ENCODE measurements at places on chromosomes 1 and 21.

GRCh38 chr1:1274299-1274930 is 761 bp upstream of the UBE2J2 start:
- DNase-seq = no peak

- no peak for DNase-seq
Measured at GRCh38 chr21:45366931-45367401, 38.0 kb upstream of the COL18A1 start.

- DNase-seq = no peak
Measured at GRCh38 chr1:40886318-40887011, 24.3 kb upstream of the CITED4 start.

DNA sequence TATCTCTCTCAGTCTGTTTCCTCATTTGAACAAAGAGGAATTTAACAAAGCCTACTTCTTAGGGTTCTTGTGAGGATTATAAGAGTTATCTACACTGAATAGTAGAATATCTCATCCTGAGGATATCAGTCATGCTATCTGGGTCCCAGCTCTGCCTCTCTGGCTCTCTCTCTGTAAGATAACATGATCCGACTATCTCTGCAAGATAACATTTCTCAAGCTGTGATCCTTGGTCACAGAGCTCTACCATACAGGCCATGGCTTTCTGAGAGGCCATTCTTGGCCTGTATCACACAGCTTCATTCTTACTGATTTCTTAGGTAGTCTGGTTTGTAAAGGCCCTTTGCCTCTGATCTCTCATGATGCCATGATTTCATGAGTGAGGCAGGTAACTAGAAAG is 71.0 kb upstream of the TRABD2B start:
- no peak for DNase-seq

- DNase-seq = no peak
Measured at GRCh38 chr1:209710093-209710492, 5.4 kb downstream of the HSD11B1 start.

DNA sequence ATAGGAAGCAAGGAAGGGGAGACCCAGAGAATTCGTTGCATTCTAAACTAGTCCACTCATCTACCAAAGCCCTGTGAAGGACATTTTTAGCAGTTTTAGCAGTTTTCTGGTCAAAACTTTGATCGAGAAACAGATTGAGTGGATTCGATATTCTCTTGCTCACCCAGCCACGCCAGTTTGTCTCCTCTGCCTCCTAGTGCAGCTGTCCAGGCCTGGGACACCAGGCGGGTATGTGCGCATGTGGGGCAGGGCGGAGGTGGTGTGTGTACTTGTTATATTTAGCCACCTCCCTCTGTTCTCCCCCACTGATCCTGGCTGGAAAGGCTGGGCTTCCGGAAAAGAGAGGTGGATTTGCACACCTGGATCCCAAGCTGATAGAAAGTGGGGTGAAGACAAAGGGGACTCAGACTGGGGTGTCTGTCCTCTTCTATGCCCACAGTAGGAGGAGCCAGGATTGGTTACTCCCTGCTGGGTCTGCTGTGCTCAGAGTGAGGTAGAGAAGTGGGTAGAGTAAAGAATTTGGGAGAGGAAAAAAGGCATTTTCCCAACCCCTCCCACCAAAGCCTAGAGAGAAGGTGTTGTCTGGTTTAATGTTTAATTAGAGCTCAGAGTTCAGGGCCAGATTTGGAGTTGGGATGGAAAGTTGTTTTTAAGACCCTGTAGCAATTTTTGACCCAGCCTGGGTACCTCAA is 3.8 kb downstream of the LMNA start:
- DNase-seq = no peak

DNA sequence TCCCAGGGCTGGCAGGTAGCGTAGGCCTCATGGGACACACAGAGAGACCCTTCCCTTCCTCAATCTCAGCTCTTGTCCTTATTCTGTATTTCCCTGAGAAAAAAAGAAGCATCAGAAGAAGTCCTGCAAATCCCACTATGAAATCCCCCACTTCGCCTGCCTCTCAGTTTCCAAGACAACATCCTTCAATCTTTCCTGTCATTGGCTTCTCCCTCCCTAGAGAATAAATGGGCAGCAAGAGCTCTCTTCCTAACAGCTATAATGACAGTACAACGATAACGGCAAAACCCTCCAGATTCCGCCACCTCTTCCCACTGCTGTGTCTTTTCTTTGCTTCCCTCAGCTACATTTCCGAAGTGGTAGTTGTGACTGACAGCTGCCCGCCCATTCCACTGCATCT is 41.6 kb upstream of the NTPCR start:
- no peak for DNase-seq

GRCh38 chr1:155277070-155277901 is at the start of gene HCN3:
Gene HCN3 (plus strand): TSS chr1:155277463. CDS start chr1:155277591, 128 bp downstream.
- peak; percentile 97 for DNase-seq

DNA sequence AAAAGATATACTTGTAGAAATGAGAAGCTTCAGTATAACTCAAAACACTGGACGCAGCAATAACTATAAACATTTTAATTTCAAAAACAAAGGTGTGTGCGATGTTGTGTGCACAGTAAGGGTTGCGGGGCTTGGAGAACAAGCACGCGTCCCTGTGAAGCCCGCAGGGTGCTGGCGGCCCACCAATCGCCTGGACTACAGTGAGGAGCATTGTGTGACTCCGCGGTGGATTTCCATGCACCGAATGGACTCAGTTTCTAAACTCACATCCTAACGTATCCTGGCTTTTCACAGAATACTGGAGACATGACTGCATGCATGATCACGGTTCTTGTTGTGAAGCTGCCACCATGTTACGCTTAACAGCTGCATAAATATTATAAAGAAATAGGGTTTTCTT is 33.0 kb downstream of the NTPCR start:
- DNase-seq = no peak

DNA sequence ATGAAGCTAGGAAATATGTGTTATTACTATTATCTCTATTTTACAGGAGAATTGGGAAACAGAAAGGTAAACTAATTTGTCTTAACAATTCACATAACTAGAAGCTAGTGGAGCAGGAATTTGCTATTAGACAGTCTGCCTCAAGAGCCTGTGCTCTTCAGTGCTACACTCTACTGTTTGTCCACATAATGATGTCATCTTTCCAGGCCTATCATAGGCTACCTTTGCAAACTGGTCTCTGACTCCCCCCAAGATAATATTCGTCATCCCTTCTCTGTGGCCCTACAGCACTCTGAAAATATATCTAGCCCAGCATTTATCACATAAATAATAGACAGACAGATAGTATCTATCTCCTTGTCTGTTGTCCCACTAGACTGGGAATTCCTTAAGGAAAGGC is 34.1 kb downstream of the TRIT1 start:
- no peak for DNase-seq

GRCh38 chr1:206725109-206725963 is 40.6 kb downstream of the MAPKAPK2 start:
- no peak for DNase-seq

DNA sequence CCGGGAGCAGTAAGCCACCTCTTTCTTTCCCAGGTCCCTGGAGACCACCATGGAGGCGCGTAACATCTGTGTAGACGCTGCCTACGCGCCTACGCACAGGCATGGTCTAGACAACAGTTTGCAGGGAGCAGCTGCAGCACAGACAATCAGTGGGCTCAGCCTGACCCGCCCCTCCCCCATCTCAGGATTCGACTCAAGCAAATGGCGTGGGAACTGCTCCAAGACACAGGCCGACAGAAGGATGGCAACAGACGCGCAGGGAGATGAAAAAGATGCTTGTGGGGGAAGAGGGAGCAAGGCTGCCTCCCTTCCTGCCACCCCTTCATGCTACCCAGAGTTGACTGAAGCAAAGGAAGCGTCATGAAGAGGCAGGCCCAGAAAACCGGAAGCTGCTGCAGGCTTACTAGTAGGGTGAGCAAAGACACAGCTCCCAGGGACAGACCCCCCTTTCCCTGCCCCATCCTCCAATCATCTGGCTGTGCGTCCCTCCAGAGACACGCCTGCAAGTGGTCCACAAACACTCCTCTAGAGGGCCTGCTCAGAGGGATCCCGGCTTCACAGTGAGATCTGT is 19.5 kb downstream of the STK40 start:
- no peak for DNase-seq

DNA sequence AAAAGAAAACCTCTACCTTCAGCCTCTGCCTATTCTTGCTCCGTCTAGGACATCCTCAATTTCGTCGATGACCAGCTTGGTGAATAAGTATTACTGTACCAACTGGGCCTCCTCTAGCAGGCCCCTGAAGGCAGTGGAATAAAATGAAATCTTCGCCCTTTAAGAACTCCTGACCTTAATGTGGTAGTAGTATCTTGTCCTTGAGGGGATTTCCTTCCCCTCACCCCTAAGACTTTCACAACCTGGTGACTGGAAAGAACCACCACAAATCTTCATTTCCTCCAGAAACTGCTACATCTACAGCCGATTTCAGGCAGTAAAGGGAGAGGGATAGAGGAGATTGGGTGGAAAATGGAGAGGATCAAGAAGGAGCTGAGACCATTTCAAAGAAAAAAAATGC is 1.6 kb upstream of the HAX1 start:
- no peak for DNase-seq

DNA sequence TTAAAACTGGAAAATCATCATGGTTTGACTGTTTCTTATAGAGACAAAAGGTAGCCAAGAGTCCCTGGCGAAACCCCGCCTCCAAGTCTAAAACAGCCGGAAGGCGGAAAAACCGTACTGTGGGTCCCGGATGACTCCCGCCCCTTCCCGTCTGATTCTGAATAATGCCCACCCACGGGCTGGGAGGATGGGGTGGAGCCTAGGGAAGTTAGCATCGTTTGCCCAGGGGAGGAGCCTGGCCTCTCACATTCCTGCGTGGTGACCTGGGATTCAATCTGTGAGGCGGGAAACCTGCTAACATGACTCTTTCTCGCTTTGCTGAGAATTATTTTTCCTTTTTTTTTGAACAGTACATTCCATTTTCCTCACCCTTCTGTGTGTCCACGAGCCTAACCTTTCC is 124.9 kb downstream of the KCNK1 start:
- DNase-seq = no peak

- DNase-seq = no peak
Measured at GRCh38 chr1:37124501-37124900, 90.2 kb upstream of the GRIK3 start.

DNA sequence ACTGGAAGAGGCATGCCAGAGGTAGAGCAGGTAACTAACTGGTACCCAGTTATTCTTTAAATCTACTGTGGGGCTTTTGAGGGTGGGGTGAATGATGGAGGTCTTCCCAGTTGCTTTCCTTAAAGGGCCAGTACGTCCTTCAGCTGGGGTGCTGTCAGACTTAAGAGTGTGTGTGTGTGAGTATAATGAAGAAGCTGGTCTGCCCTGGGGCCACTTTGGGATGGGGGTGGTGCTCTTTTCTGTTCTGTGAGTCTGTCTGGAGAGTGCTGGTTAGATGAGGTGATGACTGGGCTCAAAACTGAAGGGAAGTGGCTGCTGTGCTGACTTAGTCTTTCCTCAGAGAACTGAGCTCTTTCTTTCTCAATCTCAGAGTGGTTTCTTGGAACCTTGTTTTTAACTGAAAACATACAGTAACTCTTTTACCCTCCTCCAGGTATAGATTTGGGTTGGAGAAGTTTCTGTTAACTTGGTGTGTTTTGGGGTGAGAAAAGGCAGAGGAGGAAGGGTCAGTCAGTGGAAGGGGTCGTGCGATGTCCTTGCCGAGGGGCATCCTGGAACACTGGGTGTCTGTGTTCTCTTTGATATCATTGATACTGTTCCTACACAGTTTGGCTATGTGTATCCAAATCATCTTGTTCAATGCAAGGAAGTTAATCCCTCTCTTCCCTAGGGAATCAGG is 746 bp downstream of the MACF1 start:
- DNase-seq = no peak

DNA sequence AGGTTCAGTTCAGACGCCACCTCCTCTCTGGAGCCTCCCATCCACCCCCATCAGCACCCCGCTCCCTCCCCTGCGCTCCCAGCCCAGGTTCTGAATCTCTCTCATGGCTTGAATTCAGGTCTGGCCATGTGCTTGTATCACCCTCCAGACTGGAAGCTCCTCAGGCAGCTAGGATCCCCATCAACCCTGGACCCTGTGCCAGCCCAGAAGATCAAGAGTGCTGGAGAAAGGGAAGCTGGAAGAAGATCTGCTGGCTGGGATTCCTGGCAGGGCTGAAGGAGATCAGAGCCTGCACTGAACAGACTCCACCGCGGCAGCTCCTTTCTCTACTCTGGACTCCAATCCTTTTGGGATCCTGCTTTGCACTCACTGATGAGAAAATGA is 11.7 kb upstream of the TINAGL1 start:
- DNase-seq = no peak

DNA sequence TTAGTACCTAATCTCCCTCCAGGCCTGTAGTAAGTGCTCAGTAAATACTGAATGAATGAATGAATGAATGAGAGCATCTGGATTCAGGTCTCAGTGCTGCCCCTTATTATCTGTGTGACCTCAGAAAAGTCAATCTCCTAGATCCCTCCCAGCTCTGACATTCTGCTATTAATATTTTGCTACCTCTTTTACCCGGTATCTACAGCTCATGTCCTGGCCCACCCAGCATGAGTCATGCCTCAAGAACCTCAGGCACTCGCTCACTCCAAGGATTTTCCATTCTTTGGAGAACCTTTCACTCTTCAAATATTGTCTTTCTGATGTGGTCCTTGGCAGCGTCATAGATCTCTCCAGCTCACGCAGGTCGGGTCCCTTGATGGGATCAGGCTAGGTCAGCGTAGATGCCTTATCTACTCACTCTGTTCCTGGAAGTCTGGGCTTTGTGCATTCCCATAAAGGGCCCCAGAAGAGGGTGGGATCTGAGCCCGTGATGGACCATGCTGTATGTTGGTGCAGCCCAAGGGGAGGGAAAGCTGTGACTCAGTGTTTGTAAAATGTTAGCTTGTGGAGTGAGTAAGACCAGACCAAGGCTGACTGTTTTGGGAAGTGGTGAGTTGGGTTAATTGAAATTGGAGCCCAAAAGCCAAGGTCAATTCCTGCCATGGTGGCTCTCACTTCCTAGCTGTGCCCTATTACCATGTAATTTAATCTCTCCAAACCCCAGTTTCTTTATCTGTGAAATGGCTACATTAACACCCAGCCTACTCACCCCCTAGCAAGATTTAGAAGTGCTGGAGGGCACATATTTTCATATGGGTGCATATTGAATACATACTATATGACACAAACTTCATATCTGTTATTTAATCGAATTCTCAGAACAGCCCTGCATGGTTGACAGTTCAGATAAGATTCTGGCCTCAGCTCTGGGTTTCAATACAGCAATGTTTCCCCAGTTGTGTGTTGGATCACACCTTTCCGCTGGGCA is 214.1 kb upstream of the USP24 start:
- DNase-seq = no peak

- no peak for DNase-seq
Measured at GRCh38 chr1:184590163-184590750, 164.4 kb downstream of the EDEM3 start.

- no peak for DNase-seq
Measured at GRCh38 chr21:20283836-20284235, 714.4 kb upstream of the NCAM2 start.

DNA sequence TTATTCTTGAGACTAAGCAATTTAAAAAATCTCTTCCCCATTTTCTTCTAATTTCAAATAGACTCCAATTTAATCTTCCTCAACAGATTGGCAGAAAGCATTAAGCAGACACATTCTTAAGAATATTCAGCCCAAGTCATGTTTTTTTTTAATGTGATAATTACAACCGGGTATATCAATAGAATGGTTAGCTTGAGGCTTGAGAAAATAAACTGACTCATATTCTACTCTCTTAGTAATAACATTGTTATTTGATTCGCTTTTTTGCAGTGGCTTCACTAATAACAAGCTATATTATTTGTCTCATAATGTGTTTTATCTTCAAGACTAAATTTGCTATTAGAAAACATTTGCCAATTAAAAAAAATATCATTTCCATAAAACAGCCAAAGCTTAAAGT is 488.6 kb upstream of the RGS18 start:
- no peak for DNase-seq

- DNase-seq = no peak
Measured at GRCh38 chr1:22814176-22815042, 103.8 kb downstream of the EPHB2 start.
